Hematopoietic multipotent progenitor cell (in vitro differentiated cells): ENCODE measurements at places on chromosomes 1 and 21.

DNA sequence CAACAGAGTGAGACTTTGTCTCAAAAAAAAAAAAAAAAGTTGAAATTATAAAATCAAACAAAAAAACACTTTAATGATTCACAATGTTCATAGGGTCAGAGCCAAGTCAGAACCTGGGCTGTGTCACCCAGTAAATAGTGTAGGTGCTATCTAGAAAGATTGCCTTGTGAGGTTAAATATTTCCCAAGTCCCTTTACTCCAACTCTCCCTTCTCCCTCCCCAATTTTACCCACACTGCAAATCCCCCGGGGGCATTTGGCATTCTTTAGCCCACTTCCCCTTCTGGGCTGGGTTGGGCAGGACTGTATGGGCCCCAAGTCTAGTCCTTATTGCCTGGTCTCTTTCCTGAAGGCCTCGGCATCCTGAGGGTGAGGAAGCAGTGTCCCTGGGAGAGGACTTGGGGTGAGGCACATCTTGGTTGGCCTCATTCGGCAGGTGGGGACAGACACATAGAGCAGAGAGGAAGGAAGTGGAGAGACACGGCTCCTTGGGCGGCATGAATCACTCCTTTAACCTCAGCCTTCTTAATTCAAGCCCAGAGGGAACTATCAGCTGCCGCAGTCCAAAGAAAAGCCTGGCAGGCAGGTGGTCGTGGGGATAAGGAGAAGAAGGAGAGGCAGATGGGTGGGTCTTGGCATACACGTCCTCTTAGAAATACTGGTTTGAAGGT, 8.2 kb downstream of the ADORA1 start:
- no peak for DNase-seq

DNA sequence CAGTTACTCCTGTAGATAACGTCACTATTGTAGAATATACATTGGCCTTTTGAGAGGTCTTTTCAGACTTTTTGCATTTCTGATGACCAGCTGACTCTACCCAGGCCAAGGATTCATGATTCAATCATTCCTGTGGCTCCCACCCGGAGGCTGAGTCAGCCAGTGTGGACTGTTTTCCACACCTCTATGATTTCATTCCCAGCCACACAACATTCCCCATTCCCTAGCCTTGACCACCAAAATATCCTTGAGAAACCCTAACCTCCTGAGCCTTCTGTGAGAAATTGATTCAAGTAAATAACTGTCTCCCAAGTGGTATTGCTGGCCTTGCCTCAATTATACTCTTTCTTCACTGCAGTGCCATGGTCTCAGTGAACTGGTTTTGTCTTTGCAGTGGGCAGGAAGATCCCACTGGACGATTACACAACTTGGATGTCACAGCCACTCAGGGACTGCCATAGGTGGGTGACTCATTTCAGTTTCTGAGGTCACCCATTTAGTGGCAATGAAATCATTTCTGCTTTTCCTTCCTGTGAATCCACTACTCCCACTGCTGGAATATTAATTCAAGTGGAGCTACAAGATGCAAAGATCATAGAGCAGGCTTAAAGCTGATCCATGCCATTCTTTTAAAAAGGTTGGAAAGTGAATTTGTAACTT, 518.6 kb upstream of the ZP4 start:
- no peak for DNase-seq

DNA sequence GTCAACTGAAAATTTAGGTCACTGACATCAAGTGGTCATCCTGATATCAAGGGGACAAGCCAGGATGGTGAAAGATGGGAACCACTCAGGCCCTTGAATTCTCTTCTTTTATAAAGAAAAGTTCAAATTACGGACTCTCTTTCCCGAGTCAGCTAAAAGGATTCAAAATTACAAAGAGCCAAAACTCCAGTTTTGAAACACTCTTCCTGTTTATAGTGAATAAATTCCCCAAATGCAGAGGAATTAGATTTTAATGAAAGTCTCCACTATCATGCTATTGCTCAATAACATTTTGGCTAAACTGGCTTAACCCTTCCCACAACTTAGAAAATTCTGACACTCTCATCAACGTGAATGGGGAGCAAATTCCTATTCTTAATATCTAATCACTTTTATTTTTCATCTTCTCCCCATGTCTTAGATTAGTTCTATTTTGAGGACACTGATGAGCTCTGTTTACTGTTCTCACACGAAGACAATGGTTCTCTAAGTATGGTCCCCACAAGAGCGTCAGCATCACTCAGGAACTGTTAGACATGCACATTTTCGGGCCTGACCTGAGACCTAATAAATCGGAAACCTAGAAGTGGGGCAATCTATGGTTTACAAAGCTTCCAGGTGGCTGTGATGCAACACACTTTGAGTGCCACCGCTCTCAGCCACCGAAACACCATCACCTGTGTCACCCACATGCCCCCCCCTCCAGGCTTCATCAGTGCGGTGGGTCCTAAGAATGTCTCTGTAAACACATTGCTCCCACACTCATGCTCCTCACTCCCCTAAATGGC, 64.4 kb upstream of the TIAM1 start:
- no peak for DNase-seq

GRCh38 chr1:8083739-8084484, 57.8 kb upstream of the ERRFI1 start:
- DNase-seq, result no peak

DNA sequence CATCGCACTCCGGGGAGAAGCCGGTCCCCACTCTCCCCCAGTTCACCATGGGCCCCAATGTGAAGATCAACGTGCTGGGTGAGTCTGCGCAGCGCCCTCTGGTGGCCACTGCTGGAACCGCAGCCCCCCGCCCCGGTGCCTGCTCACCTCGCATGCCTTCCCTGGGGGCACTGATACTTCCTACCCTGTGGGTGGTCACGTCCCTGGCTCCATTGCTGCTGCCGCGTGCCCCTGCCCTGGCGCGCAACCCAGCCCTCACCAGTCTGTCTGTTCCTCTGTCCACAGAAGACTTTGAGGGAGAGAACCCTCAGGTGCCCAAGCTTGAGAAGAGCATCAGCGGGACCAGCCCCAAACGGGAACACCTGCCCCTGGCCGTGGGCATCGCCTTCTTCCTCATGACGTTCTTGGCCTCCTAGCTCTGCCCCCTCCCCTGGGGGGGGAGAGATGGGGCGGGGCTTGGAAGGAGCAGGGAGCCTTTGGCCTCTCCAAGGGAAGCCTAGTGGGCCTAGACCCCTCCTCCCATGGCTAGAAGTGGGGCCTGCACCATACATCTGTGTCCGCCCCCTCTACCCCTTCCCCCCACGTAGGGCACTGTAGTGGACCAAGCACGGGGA, 7.6 kb downstream of the EFNA3 start:
- DNase-seq, result peak; percentile 70

DNA sequence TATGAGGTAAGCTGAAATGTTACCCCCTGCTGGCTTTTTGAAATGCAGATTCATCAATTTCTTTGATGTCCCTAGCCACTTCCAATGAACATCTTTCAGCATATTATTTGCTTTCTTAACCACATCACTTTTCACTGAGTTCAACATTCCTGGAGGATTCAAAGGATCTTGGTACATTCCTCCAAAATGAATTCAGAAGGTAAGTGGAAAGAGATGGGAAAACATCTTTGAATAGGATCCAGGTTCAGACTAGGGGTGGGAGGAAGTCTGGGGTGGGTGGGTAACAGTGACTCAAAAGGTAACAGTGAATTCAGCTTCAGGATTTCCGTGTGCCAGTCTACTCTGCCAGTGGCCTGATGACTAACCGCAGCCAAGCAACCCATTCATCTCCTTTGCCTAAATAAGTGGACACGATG, 180.7 kb downstream of the ZC3H11B start:
- no peak for DNase-seq

GRCh38 chr1:7583291-7584096, 187.6 kb upstream of the VAMP3 start:
- no peak for DNase-seq

DNA sequence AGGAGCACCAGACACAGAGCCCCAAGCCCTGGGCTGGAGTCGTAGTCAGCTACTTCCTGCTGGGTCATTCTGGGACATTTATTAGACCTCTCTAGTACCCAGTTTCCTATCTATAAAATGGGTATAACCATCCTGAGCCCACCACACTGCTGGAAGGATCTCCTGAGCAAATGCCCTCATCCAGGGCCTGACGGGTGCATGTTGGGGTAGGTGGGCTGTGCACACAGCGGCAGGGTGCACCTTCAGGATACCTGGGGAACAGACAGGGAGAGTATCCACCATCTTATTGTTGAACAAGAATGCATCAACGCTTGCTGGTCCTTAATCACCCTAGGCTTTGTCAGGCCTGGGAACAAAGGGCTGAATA, 191.0 kb downstream of the HIVEP3 start:
- no peak for DNase-seq
